ENCODE measurements at places on chromosomes 7 and 10. TPM values are rescaled to one million over a fixed set of nuclear protein-coding genes. Genes with fewer than 3 reads are reported as not detected.

GRCh38 chr7:116994611-116995010 lies 41.3 kb downstream of the ST7 start:
- DNase-seq = no peak

DNA sequence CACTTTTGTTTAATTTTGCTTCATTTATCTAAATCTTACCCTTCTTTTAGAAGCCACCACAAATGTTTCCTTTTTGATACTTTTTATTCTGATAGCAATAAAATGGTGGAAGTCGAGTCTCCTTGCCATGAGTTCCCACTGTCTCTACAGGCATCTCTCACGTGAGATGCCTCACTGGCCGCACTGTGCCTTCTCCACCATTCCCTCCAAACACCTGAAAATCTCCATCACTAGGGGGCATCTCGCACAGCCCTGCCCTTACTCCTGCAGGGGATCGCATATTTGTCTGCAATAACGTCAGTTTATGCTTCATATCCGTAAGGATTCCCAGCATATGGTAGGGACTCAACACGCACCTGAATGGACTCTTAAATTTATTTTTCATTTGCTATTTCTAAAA lies 56.3 kb upstream of the NCAPG2 start:
- DNase-seq = no peak

The ZNF22 gene
- total RNA-seq = 10.5 TPM

- no peak for DNase-seq
These were observed 673.4 kb downstream of the AUTS2 start for GRCh38 chr7:70271617-70272081.

- peak; percentile 45 for DNase-seq
These were observed 56.7 kb downstream of the IDE start for GRCh38 chr10:92517034-92517655.

- DNase-seq = no peak
These were observed 33.8 kb downstream of the TRIM8 start for GRCh38 chr10:102678068-102678400.

- DNase-seq = no peak
These were observed 39.6 kb upstream of the INPP5A start for GRCh38 chr10:132497861-132498561.

The PNLIPRP3 gene
- total RNA-seq = 98.2 TPM

GRCh38 chr7:96361116-96361857 lies 39.4 kb upstream of the SLC25A13 start:
- DNase-seq = no peak

DNA sequence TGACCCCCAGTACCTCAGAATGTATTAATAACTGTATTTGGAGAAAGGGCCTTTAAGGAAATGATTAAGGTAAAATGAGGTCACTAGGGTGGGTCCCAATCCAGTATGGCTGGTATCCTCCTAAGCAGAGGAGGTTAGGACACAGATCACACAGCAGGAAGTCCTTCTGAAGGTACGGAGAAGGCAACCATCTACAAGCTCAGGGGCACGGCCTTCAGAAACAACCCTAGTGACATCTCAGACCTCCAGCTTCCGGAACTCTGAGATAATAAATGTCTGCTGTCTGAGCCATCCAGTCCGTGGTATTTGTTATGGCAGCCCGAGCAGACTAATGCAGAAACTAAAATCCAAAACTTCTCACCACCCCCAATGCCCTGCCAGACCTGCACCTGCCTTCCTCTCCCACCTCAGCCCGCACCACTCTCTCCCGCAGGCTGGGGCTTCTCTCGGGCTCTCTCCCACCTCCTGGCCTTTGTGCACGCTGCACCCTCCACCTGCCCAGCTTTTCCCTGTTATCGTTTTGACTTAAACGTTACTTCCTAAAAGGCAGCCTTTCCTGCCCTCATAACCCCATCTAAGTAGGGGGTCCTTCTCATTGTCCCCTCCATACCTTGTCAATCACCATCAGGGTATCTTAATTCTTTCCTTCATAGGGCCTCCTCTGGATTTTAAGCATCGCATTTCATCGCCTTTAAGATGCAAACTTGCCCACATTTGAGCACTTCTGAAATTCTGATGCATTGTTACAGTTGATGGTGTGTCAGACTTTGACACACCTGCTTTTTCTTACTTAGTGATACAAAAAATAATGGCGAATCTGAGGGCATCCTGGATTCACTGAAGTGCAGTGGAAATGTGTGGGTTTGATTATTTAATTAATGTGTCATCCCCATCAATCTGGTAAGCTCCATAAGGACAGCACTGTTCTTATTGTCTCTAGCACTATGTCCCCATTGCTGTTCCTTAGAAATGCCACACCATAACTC lies 32.2 kb upstream of the AQP1 start:
- DNase-seq = no peak

- DNase-seq = no peak
These were observed 235.9 kb downstream of the FOXP2 start for GRCh38 chr7:114650491-114650890.

The AQP1 gene
- total RNA-seq = not detected

The ACTA2 gene
- 341 TPM for total RNA-seq

The CPN1 gene
- not detected for total RNA-seq

The FZD1 gene
- 17.7 TPM for total RNA-seq

- DNase-seq = no peak
These were observed 123.6 kb downstream of the ZNF248 start for GRCh38 chr10:37733822-37734221.

DNA sequence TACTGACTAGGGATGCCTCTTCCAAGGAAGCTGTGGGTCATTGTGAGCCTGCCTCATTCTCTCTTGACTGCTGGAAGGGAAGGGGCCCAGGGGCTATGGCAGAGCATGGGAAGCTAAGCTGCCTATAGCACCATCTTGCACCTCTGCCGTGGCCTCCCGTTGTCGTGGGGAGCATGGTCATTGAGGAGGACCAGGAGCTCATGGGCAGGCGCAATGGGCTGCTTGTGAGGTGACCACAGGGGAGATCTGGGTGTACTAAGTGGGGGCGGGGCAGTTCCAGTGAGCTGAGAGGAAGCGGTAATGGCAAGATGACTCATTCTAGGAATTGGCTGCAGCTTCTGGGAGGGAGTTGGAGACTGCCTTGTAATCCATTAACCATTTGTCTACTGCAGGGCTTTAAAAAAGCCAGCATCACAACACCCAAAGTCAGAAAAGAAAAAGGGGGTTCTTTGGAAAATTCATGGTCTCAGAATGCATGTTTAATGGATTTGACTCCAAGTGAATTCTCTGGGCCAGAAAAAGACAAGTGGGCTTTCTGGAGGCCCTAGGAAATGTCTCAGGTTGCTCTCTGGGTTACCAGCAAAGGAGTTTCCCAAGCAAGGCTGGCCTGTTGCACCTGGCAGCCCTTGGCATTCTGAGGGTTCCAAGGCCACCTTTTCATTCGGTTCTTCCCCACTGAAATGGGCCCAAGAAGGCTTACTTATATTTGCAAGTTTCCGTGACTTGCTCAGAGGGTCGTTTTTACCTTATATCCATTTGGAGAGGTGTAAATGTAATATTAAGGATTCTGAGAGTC lies 3.6 kb downstream of the DUSP5 start:
- peak; percentile 92 for DNase-seq

DNA sequence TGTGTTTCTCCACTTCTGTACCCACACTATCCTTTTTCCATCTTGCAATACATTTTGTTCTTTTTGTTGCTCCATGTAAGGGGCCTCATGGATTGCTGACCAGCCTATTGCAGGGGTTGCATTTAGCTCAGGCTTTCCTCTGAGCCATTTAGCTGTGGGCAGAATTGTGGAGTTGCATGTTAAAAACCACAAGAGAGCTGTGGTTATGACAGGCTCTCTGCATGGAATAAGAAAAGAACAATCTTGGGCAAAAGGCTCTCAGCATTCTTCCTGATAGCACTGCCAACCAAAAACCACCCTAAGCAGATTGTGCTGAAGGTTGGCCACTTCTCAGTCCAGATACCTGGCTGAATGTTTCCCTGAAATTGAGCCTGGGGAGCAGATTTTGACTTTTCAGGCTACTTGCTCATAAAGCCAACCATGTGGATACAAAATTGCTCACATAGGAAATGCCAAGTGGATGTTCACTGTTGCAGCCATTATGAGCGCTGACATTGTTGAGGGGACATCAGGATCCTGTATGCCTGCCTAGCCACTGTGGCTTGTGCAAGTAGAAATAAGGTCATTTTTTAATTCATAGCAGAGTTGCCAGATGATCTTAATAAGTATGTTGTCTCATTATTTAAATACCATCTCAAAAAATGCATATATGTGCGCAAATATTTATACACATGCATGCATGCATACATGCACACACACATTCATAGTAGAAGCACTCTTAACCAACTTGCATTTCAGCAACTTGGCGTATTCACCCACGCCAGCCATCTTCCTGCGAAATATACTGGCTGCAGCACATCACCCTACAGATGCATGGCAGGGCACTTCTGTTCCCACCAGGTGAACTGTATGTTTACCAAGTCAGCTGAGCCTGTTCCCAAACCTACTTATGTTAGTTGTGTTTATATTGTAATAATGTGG lies 695.4 kb downstream of the LRMDA start:
- peak; percentile 63 for DNase-seq

DNA sequence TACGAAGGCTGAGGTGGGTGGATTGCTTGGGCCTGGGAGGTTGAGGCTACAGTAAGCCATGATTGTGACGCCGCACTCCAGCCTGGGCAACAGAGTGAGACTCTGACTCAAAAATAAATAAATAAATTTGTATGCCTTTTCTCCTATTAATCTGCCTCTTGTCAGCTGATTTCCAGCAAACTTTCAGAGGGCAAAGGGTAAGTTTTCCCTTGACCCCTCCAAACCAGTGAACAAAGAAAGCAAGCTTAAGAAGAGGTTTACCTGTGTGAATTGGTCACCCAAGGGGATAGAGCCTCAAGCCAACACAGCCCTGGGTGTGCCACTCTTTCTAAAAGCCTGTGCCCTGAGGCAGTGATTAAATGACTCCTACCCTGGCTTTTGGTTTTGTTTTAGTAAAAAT lies 30.8 kb downstream of the GOT1 start:
- DNase-seq = no peak

The FAM25A gene
- not detected for total RNA-seq

The CH25H gene
- total RNA-seq = 0.17 TPM

DNA sequence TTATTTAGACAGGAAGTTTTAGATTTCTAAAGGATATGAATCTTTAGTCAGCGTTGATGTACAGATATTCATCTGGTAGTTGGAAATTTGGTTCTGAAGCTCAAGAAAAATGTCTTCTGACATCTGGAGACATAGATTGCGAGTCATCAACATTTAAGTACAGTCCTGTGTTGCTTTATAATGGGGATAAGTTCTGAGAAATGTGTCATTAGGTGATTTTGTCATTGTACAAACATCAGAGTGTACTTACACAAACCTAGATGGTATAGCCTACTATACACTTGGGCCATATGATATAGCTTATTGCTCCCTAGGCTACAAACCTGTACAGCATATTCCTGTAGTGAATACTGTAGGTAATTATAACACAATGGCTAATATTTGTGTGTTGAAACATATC lies 49.6 kb upstream of the UBN2 start:
- no peak for DNase-seq

The TSPAN15 gene
- 0.64 TPM for total RNA-seq

DNA sequence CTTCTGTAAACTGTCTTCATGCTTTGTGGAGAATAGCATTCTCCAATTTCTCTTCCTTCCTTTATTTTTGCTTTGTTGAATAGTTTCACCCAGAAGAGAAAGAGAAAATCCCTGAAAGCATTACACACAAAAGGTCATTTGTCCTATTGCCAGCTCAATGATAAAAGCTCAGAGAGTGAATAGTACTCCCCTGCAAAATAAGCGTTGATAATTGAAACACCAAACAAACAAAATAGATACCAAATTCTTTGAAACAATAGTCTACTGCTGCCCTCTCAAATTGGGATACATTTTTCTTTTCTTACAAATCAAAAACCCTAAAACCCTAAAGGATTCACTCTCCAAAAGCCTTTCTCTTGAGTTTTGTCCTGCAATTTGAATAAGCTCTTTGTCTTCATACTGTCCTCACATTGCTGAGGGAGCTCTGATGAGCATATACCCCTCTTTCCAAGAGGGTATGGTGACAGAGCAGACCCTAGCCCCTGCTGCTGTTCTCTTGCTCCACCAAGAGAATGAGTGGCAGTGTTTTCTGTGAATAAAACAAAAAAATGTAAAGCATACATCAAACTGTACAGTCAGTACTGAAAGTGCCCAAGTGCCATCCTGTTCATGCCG lies 134.4 kb downstream of the CSTF2T start:
- DNase-seq = no peak

GRCh38 chr10:96339383-96339782 lies 19.4 kb downstream of the OPALIN start:
- DNase-seq = no peak

DNA sequence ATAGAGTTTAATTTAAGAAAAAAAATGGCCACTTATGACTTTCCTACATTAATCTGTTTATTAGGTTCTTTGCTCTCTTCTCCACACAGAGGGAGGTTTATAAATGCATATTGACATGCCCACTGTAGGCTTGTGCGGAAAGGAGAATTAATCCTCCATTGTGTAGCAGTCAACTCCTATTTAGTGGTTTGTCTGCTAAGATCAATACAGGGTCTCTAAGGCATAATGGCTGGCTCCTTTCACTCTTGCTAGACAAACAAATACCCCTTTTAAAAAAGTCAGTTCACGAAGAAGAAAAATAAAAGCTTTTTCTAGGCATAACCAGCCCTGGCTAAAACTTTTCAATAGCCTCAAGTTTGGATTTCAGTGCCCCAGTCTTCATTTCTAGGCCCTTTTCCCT lies 141.6 kb downstream of the TSPAN12 start:
- DNase-seq = no peak

DNA sequence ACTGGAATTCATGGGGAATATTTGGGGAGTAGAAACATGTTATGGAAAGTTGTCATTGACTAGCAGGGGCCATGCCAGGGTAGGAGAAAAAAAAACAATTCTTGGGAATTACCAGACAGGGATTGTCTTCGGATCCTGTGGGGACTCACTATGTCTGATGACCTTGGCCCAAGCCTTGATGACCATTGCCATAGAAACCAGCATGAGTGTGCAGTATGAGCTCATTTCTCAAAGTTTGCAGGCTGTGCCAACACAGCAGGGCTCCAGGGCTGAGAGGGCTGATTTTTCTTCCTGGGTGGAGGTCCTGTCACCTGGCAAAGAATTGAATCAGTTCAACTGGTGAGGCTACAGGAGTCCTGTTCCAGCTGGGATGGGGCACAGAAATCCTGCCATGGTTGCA lies 198.3 kb downstream of the ADRA2A start:
- DNase-seq = no peak

DNA sequence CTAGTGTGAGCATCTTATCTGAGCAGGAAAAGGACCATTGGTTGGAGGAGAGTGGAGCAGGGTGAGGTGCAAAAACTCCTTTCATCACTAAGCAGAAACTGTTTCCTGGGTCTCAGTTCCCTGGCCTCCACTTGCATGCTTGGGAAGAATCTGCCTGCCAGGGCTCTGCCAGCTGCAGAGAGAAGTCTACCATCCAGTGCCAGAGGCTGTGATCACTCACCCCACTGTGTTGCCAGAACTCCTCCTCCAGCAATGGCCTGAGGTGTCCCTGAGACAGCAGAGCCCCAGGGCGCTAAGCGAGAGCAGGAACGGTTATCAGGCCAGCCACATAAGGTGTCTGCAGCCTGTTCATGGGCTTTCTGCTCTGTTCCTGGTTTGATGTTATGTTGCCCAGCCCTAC lies 991.4 kb downstream of the CCSER2 start:
- no peak for DNase-seq

- DNase-seq = no peak
These were observed 28.6 kb upstream of the RHBDD2 start for GRCh38 chr7:75850235-75850634.

The ZNF518A gene
- 20.3 TPM for total RNA-seq
